Left cardiac atrium (tissue), 4 donors: ENCODE measurements at places on chromosomes 5 and 9. TPM values are rescaled to one million over a fixed set of nuclear protein-coding genes. Genes with fewer than 3 reads are reported as not detected.

DNA sequence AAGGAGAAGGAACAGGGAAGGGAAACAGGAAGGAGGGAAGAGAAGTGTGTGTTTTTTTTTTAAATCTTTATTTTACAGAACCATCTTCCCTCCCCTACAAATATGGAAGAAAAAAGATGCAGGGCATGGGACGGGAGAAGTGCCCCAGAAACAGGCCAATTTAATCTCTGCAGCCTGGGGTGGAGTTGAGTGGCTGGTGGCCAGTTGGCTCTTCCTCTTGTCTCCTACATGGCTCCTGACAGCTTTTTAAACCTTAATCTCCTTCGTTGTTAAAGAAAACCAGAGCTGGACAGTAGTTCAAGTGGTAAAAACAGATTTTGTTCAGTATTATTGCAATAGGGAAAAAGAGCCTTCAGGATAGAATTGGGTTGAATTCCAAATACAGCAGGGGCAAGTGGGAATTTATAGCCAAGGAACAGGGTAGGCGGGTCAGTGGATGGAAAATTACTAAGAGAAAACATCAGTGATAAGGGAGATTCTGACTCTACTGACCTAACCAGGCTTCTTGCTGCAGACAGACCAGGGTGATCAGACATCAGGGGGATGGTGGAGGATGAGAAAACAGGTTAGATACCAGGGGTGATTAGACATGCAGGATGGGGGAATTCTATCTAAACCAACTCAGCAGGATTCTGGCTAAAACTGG lies 125.1 kb upstream of the CLINT1 start:
- DNase-seq = no peak

DNA sequence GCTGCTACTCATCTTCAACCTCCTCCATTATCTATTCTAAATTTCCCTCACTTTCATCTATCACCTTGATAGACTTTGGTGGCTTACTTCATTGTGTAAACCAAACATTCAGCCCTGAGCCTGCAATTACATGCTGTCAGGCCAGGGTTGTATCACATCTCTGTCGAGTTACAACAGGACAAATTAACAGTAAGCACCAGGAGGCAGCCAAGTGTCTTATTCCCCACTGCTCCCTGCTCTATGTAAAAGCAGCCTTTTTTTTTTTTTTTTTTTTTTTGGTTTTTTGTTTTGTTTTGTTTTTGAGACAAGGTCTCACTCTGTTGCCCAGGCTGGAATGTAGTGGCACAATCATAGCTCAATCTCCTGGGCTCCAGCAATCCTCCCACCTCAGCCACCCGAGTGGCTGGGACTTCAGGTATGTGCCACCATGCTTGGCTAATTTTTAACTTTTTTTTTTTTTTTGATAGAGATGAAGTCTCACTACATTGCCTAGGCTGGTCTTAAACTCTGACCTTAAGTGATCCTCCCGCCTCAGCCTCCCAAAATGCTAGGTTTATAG lies 15.2 kb upstream of the ZCCHC9 start:
- no peak for DNase-seq

DNA sequence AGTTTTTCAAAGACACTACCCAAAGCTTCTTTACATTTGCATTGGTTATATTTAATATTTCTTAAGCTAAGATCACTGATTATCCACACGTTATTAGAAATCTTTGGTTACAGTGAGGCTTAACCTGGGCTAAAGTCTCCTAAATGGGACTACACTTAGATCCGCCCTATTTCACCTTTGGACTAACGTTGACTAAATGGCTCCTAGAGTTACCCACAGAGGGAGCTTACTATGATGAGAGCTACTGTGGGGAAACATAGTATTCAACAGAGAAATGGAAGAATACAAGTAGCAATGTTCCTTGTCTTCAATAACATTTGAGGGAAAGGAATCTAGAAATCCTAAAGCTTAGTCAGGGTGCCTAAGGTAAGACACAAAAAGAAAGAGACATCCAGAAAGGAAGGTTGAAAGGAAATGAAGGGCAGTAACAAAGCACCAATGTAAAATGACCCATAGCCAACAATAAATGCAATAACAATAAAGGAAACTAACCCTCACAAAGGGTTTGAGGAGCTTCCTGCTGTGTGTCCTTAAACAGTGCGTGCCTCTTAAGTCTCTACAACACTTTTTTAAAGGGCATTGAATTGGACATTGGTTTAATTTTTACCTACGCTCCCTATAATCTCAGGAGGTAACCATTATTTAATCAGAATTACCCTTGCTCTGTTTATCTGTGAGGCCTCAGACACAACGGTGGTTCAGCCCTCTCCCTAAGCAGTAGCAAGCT lies 217.1 kb downstream of the PJA2 start:
- no peak for DNase-seq

- no peak for DNase-seq
These were observed 59.4 kb downstream of the ANKH start for GRCh38 chr5:14812166-14812565.

DNA sequence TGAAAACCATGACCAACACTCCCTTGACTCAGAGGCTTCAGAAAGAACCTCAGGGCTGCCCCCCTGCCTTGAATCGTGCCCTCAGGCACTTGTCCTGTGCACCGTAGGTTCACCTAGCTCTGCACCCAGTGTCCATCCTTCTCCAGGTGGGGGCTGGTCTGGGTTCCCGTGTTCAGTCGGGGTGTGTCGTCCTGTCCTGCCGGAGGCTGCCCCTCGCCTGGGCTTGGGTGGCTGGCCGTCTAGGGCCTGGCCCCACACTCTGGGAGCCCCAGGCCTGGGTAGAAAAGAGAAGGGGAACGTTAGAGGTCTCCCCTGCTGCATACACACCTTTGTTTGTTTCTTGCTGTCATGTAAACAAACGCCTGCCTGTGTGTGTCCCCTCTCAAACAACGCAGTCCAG lies 29.3 kb downstream of the CATSPER3 start:
- DNase-seq = no peak

DNA sequence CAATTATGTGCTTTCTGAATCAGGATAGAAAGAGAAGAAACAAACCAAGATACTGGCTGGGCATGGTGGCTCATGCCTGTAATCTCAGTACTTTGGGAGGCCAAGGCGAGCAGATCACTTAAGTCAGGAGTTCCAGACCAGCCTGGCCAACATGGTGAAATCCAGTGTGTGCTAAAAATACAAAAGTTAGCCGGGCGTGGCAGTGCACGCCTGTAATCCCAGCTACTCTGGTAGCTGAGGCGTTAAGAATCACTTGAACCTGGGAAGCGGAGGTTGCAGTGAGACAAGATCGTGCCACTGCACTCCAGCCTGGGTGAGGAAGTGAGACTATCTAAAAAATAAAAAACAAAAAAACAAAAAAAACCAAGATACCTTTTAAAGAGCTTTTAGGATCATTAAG lies 214.2 kb downstream of the NFIB start:
- no peak for DNase-seq

DNA sequence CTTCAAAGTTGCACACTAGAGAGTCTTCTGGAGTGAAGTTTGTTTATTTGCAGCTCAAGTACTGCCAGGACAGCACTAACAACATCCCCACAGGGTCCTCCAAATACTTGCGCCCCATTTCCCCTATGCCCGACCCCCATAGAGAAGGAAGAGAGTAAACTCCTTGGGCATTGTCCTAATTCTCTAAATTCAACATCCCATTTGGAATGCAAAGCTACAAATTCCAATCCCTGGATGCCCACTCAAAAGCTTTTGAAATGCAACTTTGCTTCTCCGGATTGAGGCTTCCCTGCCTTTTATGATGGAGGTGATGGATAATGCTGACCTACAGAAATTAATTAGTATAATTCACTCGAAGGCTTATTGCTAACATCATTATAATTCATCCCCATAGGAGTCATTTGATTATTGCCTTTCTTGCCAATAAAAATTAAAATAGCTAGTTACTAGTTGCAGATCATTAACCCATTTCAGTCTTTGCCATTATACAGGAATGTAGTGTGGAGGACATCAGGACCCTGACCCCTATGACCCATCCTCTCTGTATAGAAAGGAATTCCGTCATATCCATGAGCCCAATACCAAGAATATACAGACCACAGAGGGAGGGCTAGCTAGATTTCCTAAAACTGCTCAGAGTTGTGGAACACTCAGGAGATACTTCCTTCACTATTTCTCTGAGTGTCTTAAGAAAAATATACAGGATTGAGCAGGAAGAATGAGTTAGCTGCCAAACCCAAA lies 277.6 kb downstream of the ZNF608 start:
- DNase-seq = no peak

- DNase-seq = no peak
These were observed 132.0 kb downstream of the FAM174A start for GRCh38 chr5:100667161-100667630.

PCDHGA5 gene
- 3.5 TPM for total RNA-seq

- no peak for DNase-seq
These were observed 47.4 kb upstream of the IER5L start for GRCh38 chr9:129225490-129225778.

GRCh38 chr5:141935538-141935937 lies 11.9 kb downstream of the DELE1 start:
- no peak for DNase-seq

- DNase-seq = no peak
These were observed 276.0 kb upstream of the TMEM161B start for GRCh38 chr5:88544671-88545070.

GRCh38 chr9:14822666-14823065 lies 87.6 kb downstream of the FREM1 start:
- DNase-seq = no peak

DBH gene
- total RNA-seq = not detected

- no peak for DNase-seq
These were observed 809.8 kb upstream of the NUDT12 start for GRCh38 chr5:104372376-104372775.

ZFP37 gene
- total RNA-seq = 2.4 TPM

CNTFR gene
- total RNA-seq = 45.3 TPM

PLEKHG4B gene
- total RNA-seq = 0.03 TPM

PCDHB13 gene
- 5.3 TPM for total RNA-seq

GPR151 gene
- total RNA-seq = not detected

DNA sequence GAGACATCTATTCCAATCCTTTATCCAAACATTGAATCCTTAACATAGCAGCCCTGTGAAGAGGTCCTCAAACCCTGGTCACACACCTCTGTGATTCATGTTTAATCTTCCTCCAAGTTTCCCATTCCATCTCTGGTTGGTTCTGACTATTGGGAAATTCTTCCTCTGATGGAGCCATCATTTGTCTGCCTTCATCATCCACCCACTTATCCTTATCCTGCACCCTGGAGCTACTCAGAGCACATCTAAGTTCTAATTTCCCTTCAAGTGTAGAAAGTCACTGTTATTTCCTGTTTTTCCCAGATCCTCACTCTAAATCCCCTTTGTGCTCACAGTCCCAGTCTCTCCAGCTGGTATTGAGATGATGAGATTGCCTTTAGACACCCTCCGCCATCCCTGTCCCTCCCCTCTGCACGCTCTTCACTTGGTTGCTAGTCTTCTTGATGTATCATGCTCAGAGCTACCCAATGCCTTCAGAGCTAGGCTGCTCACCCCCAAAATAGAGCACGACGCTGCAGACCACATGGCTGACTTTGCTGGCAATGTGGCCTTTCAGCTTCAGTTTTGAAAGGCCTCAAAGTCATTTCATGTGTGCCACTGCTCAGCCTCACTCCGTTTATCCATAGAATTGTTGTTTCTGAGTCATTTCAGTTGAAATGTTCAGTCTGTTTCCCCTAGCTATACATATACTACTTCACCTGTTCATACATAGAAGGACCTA lies 154.3 kb downstream of the PALM2AKAP2 start:
- DNase-seq = no peak

SLC6A19 gene
- not detected for total RNA-seq

OR1L1 gene
- total RNA-seq = not detected

DNA sequence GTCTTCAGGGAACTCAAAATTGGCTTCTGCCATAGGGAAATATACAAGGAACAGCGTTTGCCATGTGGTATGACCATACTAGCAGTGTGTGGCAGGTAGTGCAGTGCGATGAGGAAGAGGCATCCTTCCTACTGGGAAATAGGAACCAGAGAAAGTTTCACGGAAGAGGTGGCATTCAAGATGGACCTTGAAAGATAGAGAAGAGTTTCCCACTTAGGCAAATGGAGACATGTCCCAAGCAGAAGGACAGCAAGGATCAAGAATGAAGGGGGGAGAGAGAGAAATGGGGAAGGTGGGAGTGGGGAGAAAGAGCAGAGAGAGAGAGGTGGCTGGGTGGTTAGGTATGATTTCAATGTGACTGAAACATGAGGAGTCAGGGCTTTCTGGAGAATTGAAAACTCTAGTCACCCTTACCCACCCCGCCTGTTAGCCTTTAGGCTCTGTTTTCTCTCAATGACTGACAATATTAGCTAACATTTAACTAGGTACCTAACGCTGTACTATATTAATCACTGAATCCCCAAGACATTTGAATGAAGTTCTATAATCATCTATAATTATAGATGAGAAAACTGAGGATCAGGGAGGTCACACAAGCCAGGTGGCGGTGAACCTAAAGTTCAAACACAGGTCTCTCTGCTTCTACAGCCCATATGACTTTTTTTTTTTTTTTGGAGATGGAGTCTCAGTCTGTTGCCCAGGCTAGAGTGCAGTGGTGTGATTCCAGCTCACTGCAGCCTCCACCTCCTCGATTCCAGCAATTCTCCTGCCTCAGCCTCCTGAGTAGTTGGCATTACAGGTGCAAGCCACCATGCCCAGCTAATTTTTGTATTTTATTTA lies 171.3 kb downstream of the NR3C1 start:
- DNase-seq = no peak

GRCh38 chr9:127397646-127398274 lies 791 bp downstream of the SLC2A8 start:
- peak; percentile 58 for DNase-seq

- DNase-seq = no peak
These were observed 17.8 kb downstream of the RCL1 start for GRCh38 chr9:4810565-4810964.

DNA sequence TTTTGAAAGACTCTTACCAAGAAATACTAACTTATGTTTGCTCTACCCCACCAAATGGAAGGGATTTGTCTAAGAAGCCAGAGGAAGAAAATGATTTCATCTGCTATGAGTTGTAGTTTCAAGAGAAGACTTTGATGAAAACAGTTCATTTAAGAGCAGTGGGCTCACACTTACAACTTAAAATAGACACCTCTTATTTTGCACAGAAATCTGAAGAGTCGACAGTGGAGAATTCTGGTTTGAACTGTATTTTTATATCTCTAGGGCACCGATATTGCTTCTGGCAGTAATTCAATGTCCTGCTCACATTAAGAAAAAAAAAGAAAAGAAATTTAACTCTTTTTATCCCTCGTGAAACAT lies 1.9 kb upstream of the DAB2 start:
- no peak for DNase-seq

NR2F1-AS1 gene
- 11.9 TPM for total RNA-seq

DNA sequence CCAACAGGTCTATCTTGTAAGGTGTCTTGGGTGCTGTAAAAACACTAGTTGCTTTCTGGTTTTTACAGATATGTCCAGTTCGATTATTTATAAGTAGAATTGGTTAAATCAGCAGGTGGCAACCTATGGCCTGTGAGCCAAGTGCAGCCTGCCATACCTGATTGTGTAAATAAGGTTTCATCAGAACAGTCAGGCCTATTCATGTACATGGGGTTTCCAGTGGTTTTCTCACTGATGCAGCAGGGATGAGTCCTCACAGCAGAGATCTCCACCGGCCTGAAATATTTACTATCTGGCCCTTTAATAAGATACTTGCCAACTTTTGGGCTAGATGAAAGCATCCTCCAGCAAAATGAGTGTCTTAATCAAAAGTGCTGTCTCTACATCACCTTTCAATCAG lies 132.9 kb upstream of the ICE1 start:
- DNase-seq = no peak
